ENCODE measurements at places on chromosomes 2 and 18.

GRCh38 chr18:70338890-70339289 is 50.0 kb downstream of the SOCS6 start:
- no peak for DNase-seq

- DNase-seq, result no peak
Observed at GRCh38 chr2:236940916-236941520, 144.7 kb upstream of the COPS8 start.

DNA sequence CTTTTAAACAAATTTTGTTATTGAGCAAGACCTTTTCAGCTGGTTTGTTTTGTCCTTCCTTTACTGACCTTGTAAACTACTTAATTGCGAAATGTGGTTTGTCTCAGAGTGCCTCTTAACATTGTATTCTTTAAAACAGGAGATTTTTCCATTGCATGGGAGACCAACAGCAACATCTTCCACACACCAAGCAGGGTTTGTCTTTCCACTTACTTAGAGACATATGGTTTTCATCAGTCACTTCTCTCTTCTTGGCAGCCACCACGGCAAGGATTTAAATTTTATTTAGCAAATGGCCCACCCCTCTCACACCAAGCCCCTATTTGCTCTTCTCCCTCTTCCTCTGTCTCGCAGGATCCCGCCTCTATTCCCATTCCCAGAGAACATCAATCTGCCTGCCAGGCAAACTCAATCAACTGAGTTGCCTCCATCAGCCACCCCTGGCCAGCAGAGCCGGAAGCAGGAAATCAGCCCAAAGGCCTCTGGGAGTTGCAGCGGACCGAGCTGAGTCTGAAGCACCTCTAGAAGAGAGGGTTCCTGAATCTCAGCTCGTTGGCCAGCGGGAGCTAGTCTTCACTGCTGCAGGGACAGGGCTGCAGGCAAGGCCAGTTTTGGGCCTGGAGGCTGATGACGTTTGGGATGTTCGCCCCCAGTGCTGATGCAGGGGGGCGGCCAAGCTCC is 11.3 kb upstream of the CIB4 start:
- DNase-seq, result no peak

- DNase-seq, result no peak
Observed at GRCh38 chr2:20672201-20672951, 5.4 kb downstream of the GDF7 start.

Measured in activated CD4-positive, alpha-beta T cell treated with anti-CD3 and anti-CD28 coated beads, Interleukin-2, amount 10 ng/mL, durations not matched to agents 7 days and 5 days (primary cell).